ENCODE measurements at places on chromosomes 16 and 17.

- DNase-seq: no peak
These were observed 4.1 kb downstream of the SYNRG start for GRCh38 chr17:37605081-37605480.

DNA sequence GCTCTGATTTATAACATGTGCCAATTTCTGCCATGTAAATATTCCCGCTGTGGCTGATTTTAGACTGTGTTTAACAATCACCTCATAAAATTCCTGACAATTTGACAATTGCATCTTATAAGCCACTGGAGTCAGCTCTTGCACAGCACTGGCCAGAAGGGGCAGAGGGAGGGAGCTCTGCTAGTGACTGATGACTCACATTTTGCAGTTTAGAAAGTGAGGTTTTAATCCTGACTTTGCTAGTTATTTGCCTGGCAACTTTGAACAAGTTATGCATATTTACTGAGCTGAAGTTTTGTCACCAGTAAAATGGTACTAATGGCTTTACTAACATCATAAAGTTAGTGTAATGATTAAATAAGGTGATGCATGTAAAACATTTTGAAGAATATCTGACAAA lies 452.3 kb downstream of the CNTNAP4 start:
- no peak for DNase-seq

DNA sequence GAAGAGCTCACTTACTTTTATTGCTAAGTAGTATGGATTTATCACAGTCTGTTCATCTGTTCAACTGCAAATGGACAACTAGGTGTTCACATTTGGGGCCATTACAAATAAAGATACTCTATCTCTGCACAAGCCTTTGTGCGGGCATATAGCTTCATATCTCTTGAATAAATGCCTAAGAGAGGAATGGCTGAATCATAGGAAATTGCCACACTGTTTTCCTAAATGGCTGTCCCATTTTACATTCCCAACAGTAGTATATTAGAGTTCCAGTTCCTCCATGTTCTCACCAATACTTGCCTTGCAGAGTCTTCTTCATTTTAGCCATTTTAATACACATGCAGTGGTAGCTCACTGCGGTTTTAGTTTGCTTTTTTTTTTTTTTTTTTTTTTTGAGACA lies 20.5 kb downstream of the NSMCE1 start:
- DNase-seq: no peak

- no peak for DNase-seq
These were observed 7.1 kb downstream of the SGCA start for GRCh38 chr17:50172936-50173334.

- DNase-seq: no peak
These were observed 1.2 kb downstream of the ARHGAP44 start for GRCh38 chr17:12790249-12791106.

DNA sequence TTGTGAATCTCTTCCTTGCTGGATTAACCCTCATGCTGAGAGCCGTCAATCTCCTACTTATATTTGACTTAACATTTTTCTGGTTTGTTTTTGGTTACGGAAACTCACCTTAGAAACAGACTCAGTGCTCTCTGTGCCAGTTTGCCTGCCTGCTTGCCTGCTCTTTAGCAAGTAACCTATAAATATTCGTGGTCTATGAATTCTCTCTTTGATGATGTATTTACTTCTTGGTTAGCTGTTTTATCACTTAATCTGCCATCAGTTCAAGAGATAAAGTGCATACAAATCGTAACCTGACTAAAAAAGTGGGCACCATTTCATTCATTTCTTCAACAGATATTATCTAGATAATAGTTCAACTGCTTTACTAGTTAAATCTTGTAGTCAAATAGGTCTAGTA lies 26.7 kb downstream of the CYB5B start:
- no peak for DNase-seq

DNA sequence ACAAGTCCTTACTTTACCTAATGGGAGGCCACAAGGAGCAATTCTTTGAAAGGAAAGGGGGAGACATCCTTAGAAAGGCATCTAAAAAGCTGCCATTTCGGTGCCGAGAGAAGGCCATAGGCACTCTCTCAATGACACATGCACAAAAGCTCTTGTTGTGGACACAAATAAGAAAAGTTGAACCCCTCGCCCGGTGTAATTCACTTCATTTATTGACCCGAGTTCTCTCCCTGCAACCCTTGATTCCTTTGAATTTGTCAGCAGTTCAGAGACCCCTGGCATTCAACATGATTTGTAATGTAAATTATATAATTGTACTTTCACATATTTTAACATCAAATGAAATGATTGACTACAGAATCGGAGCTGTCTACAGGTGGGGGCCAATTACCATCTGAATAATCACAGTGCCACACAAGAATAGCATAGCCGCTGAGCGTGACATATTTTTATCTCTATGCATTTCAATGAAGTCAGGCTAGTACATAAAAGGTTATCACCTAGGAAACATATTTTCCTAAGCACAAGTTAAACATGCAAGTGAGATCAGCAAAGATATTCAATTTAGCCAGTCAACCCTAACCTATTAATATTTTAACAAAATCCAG lies 66.7 kb downstream of the IRX6 start:
- DNase-seq: no peak

DNA sequence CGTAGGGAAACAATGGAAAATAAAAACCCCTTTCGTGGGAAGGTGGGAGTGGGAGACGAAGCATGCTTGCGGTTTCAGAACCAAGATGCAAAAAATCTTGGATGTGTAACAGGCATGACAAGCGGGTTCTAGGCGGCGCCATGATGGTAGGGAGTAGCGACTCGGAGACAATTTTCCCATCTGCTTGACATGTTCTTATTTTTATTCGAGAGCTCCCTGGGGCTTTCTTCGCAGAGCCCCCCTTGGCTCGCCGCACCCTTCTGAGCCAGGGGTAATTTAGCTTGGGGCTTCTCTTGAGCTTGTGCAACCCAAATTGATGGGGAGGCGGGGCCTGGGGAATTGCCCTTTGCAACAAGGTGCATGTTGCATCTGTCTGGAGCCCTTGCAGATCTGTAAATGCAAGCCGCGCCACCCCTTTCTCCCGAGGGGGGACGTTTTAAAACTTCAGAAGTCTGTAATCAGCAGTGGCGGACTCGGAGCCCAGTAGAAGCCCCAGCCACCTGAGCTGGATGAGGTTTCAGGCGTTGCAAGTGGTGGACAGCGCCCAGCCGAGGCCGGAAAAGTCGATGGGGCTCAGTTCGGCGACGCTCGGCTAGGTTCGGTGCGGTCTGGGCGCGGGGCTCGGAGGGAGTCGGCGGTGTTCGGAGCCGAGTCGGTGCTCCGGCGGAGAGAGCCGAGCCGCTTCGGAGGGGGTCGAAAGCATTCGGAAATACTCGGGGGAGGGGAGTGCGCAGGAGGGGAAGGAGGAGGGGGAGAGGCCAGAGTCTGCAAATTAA lies 2.9 kb downstream of the GNAO1 start:
- DNase-seq: peak; percentile 72

DNA sequence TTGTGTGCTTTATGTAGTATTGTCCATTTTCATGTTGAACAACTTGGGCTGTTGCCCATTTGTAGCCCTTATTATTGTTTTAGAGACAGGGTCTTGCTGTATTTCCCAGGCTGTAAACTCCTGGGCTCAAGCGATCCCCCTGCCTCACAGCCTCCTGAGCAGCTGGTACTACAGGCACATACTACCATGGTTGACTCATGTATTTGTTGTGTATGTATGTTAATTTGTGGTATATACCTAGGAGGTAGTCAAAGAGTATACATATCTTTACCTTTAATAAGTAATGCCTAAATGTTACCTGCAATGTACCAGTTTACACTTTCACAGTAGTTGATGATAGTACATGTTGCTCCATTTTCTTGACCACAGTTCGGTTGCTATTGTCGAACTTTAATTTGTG lies 18.1 kb downstream of the PPM1D start:
- DNase-seq: no peak

GRCh38 chr16:79328402-79329165 lies 272.0 kb downstream of the MAF start:
- DNase-seq: no peak

- DNase-seq: peak; percentile 35
These were observed 15.0 kb downstream of the CUEDC1 start for GRCh38 chr17:57940231-57940630.

GRCh38 chr17:68288375-68288774 lies 2.6 kb downstream of the SLC16A6 start:
- peak; percentile 77 for DNase-seq

- DNase-seq: no peak
These were observed 151.6 kb downstream of the PHKB start for GRCh38 chr16:47612711-47613110.

- DNase-seq: no peak
These were observed 13.6 kb downstream of the USP36 start for GRCh38 chr17:78826836-78827509.

- DNase-seq: no peak
These were observed 7.8 kb downstream of the CBX1 start for GRCh38 chr17:48093341-48094045.

- DNase-seq: no peak
These were observed 242.7 kb downstream of the GSG1L start for GRCh38 chr16:27820646-27821345.

DNA sequence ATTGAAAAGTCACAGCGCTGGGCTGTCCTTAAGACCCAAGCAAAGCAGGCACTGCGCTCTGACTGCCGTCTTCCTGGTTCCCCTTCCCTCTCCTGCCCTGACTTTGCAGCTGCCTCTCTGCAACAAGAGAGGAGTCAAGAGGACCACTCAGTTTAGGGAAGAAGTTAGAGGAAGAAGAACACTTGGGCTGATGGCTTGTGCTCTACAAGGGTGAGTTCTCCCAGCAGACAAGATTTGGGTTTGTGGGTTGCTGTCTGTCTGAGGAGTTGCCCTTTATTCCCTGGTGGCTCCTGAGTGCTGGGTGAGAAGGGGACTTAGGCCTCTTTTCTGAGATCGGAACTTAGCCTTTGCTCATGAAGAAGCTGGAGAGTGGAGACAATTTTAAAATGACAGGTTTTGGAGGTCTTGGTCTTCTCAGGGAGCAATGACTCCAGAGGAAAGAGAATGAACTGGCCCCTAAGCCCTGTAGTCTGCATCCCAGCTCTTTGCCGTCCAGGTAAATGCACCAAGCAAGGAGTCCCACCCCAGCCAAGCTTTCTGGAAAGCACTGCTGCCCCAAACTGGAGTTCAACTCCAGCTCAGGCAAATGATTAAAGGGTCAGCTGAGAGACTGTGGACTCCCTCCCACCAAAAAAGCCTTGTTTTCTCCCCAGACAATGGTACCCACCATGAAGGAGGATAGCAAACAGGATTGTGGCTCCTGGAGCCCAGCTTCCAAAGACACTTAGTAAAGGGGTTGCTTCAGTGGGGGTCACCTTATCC lies 2.7 kb upstream of the HOXB9 start:
- DNase-seq: no peak

Data from germinal center (tissue), 1 donor.